ENCODE measurements at places on chromosomes 1 and 21. TPM values are rescaled to one million over a fixed set of nuclear protein-coding genes. Genes with fewer than 3 reads are reported as not detected.

DNA sequence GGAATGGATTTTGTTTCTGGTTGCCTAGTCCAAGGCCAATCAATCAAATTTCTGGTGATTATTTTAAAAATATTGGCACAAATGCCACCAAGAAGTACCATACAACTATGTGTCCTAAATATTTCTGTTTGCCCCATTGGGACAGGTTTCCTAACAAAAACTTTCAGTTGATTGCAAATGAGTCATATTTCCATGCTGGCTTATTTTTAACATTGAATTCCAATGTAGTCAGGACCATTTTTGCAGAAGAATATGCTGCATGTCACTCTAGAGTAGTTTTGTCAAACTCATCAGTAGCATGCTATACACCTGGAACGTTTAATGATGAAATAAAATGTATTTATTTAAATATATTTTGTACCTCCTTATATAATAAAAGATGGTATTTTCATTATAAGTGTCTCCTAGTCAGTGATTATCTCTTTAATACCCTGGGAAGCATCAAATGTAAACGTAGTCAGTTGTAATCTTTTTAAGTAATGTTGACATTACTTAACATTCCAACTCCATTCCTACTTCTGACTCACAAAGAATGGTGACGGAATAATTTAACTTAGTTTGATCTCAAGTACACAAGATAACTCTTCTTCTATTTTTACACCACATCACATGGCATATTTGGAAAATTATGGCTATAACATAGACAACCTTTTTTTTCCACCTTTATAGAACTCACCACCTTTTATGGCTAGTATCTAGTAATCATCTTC, 39.0 kb upstream of the USH2A start:
- DNase-seq, result no peak

GRCh38 chr1:240866724-240867123, 254.8 kb upstream of the GREM2 start:
- no peak for DNase-seq

DNA sequence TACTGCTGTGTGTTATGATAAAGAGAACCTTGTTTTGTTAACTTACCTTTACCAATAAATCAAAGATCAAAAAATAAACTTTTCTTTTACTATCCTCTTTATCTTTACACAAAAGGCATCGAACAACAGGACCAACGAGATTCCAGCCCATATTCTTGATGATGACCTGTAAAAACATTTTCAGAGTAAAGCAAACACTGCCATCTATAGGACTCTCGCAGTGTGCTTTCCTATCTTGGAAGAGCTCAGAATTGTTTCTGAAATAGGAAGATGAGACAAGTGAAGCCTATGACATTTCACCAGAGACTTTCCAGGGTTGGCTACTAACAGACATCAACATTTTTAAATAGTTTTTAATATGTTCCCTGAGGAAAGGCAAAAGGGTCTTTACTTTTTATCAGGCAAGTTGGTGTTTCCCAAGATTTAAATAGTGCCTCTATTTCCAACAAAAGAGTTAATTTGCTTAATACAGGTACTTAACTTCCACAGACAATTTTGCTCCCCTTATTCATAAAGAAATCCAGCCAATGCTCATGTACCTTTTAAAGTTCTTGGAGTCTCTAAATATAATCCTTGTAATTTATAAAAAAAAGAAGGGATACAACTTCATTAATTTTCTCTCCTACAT, 7.3 kb downstream of the GLMN start:
- peak; percentile 44 for DNase-seq

- DNase-seq, result no peak
Observed at GRCh38 chr1:154778275-154778674, 91.8 kb downstream of the KCNN3 start.

- no peak for DNase-seq
Observed at GRCh38 chr21:46031484-46031883, 49.9 kb downstream of the COL6A1 start.

DNA sequence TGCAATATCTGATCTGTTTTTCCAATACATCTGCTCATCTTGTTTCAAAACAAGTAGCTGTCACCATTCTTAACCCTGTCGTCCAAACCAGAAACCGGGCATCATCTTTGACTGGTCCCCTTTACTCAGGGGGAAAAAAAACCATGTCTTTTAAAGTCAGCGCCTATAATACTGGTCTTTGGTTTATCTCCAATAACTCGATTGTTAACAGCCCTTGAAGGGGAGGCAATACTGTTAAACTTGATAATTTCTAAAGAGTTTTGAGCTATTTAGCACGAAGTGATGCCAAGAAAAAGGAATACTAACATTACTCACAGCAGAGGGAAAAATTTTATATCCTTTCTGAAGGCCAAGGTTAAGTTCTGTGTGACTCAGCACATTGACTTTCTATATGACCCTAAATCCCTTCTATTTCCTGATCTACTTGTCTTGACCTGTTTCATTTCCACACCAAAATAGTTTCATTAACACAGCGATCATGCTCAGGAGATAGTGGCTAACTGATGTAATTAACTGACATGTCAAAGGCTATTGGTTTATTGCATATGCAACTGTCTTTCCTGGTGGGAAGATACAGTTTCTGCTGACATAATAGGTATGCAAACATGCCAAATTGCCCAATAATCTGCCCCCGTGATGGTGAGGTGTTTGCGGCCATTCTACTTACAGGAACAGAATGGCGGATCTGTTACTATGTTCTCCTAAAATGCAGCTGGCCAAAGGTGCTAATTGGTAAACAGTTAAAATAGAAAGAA, 59.1 kb downstream of the NFIA start:
- DNase-seq, result no peak

DNA sequence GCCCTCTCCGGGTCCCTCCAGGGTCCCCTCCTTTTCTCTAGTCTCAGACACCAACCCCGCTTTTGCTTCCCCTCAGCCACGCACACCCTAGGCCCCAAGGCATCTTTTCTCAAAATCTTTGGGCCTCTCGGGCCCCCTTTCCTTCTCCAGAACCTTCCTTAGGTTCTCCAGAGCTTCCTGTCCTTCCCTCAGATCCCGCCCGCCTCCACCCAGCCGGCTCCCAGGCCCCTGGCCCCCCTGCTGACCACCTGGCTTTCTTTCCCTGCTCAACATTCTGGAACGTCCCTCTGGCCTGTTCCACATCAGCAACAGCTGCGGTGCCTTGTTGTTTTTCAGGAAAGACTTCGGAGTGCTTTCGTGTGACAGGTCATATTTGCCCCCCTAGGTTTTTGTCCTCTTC, 1.2 kb downstream of the ZDHHC18 start:
- no peak for DNase-seq

DNA sequence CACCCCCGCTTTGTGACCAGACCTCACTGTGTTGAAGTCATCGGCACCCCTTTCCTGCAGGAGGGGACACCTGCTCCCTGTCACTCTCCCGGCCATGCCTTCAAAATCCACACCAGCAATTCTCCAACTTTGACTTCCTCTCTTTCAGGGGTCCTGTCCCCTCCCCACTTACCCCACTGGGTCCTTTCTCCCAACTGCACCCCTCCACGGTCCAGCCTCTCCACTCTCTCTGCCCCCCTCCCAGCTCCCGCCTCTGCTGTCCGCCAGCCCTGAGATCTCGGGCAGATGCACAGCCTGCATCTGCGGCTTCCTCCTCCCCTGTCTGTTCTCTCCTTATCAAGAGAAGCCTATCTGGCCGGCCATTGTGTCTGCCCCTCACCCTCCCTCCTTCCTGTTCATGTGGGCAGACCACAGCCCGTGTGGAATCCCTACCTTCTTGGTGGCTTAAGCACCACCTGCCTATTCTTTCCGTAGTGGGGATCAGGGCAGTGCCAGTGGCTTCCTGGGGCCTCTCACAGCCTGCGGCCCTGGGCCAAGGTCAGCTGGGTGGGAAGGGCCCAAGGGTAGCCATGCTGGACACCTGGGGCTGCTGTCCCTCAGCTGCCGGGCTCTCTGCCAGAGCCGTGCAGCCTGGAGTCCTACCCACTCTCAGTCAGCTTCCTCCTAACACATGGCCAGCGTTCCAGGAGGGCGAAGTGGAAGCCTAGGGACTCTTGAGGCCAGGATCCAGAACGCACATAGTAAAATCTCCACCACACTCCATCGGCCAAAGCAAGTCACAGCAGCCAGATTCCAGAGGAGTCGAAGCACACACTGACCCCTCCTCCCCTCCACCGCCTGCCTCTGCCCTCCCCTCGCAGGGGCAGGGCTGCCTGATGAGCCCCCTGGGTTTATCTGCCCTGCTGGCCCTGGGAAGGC, 5.1 kb upstream of the HES4 start:
- peak; percentile 53 for DNase-seq

GRCh38 chr1:86382878-86383277, 13.2 kb downstream of the ODF2L start:
- no peak for DNase-seq

DNA sequence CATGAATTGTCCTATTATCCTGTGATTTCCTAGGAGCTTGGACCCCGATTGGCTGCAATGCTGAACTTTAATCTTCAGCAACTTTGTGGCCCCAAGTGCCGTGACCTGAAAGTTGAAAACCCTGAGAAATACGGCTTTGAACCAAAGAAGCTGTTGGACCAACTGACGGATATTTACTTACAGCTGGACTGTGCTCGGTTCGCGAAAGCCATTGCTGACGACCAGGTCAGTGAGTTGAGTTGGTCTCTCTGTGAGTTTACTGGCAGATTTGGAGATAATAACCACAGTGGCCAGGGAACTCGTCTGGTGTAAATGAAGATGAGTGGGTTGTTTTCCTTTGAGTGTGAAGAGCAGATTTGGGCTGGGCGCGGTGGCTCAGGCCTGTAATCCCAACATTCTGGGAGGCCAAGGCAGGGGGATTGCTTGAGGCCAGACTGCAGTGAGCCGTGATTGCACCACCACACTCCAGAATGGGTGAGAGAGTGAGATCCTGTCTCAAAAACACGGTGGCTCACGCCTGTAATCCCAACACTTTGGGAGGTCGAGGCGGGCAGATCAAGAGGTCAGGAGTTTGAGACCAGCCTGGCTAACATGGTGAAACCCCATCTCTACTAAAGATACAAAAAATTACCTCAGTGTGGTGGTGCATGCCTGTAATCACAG, 39.1 kb upstream of the KIF1B start:
- DNase-seq, result no peak

DNA sequence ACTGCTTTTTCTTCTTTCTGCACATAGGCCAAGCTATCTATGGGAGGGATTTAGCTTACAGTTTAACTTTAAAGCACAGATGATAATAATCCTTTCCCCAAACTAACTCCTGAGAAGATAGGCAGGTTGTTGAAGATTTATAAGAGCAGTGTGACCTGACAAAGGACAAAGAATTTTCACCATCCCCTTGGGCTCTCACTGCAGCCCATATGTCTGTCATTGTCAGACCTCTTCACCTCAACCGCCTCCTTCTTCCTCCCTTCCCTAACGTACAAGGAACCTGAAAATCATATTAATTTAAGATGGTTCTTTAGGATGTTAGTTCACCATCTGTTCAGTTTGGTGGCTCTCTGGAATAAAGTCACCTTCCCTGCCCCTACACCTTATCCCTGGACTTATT, 5.0 kb downstream of the RNU1-2 start:
- no peak for DNase-seq

DNA sequence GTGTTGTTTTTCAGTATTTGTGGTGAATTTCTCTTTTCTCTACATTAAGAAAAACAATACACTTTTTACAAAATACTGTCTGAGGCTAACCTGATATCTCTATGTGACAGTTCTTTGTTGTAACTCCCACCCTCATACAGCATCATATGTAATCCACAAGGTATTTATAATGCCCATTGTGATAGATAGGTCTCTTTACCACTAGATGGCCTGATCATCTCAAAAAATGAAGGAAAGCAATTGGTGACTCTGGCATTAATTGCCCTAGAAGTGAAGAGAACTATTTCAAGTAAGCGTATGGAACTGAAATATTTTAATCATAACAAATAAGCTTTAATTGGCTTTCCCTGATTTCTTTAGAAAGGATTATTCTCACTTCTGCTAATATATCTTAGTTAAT, 36.2 kb upstream of the HFM1 start:
- DNase-seq, result no peak

GRCh38 chr1:30305519-30305918, 417.9 kb downstream of the MATN1 start:
- no peak for DNase-seq

DNA sequence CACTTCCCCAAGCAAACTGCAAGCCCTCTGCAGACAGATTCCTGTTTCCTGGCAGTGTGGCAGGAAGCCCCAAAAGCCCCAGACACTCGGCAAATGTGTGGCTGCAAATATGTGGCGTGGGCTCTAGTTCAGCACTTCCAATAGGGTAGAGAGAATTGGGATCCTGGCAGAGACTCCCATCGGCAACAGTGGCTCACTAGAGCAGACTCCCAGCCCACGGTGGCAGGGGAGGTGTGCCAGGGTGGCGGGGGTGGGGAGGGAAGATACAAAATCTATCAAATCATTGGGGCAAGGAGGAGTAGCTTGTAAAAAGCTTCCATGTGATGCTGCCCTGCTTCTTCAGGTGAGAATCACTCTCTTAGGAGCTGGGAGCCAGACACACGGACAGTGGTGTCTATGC, 25.9 kb downstream of the COL16A1 start:
- no peak for DNase-seq

- DNase-seq, result no peak
Observed at GRCh38 chr1:56898005-56898373, 43.4 kb downstream of the C8A start.

GRCh38 chr1:234845097-234845660, 235.2 kb upstream of the IRF2BP2 start:
- no peak for DNase-seq

DNA sequence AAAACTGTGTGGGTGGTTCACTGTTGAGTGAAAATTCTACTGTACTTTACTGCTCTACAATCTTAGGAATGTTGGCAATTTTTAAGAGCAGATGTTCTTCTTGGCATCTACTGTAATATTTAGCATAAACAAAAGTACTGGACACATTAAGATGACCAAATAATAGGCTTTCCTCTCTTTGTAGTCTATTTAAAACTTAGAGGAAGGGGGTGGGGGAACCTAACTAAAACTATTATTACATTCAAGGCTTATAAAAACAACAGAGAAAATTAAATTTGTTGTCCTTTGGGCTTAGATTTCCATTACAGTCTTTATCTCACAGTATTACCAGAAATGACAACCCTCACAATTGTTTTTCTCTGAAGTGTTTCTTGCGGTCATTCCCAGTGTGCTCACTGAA, 181.2 kb downstream of the PLPPR4 start:
- peak; percentile 81 for DNase-seq

DNA sequence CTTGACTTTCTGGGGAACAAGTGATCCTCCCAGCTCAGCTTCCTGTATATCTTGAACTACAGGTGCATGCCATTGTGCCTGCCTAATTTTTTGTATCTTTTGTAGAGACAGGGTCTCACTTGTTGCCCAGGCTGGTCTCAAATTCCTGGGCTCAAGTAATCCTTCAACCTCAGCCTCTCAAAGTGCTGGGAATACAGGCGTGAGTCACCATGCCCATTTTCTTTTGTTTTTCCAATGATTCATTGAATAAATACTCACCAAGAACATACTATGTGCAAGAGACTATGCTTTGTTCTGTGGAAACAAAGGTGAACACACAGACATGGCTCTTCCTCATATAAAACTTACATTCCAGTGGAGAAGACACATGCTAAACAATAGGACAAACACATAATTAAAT, 407.8 kb upstream of the DAB1 start:
- no peak for DNase-seq

EFCAB7 gene
- polyA plus RNA-seq, result 15.2 TPM

TNFSF18 gene
- polyA plus RNA-seq, result 1.6 TPM

LRRC38 gene
- not detected for polyA plus RNA-seq

OLFM3 gene
- polyA plus RNA-seq, result 1.7 TPM

PEAR1 gene
- polyA plus RNA-seq, result 34.1 TPM

FABP3 gene
- polyA plus RNA-seq, result 6.9 TPM

ATP1B1 gene
- polyA plus RNA-seq, result 155 TPM

SLX9 gene
- polyA plus RNA-seq, result 23.5 TPM

ADAMTSL4 gene
- 20.6 TPM for polyA plus RNA-seq

FTCD gene
- polyA plus RNA-seq, result 1.9 TPM

OR2L2 gene
- polyA plus RNA-seq, result 0.04 TPM

ERVH48-1 gene
- polyA plus RNA-seq, result 1.6 TPM

SLC19A1 gene
- 23.8 TPM for polyA plus RNA-seq
